Thymus (tissue), 14 donors: ENCODE measurements at places on chromosomes 1 and 21.

DNA sequence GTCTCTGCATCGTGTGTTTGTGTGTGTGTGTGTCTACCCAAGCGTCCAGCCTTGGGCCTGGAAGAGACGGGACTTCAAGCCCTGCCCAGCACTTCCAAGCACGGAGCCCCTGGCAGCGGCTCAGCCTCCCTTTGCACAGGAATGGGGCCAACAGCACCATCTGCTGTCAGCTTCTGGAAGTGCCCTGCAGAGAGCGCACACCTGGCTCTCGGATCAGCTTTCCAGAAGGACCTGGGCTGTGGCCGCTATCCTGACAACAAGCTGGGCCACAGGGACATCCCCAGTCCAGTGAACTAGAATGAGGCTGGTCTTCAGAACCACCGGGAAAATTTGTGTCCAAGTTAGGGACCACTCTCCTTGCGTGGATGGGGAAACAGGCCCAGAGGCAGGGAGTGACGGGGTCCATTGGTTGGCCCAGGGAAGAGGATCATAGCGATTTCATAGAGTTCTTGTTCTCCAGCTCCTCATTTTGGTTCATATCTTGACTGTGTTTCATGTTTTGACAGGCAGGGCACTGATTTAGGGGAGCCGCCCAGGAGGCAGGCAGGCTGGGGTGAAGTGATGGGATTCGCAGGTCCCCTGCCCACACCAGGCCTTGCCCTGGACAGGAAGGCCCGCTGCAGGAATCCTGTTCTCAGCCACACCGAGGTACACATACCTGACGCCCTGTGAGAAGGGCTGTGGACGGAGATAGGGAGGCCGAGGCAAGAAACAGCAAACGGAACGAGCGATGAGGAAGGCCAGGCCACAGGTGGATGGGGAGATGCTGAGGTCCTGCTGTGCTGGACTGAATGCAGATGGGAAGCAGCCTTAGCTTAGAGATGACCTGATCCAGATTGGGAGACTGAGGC, 38.4 kb downstream of the TAS1R2 start:
- H3K36me3 ChIP-seq = no peaks in the 10 kb centered on the region
- peak; percentile 51 for DNase-seq
- H3K4me3 ChIP-seq = no peak overlapping the region
- H3K4me1 ChIP-seq = no peaks in the 10 kb centered on the region
- H3K27ac ChIP-seq = no peak overlapping the region
- H3K27me3 ChIP-seq = peaks cover 13% of the 10 kb centered on the region

GRCh38 chr21:41678016-41678923, 88.6 kb downstream of the RIPK4 start:
- no peak overlapping the region for H3K4me3 ChIP-seq
- DNase-seq = no peak
- no peaks in the 10 kb centered on the region for H3K4me1 ChIP-seq
- H3K27me3 ChIP-seq = peaks cover 41% of the 10 kb centered on the region
- H3K36me3 ChIP-seq = no peaks in the 10 kb centered on the region
- peak overlapping the region; percentile 79 for H3K27ac ChIP-seq

- no peaks in the 10 kb centered on the region for H3K36me3 ChIP-seq
- no peak overlapping the region for H3K4me3 ChIP-seq
- no peak for DNase-seq
Observed at GRCh38 chr1:67942274-67942673, 108.2 kb downstream of the DIRAS3 start.

GRCh38 chr1:55623311-55623710, 408.1 kb upstream of the USP24 start:
- H3K27me3 ChIP-seq = no peaks in the 10 kb centered on the region
- no peak overlapping the region for H3K27ac ChIP-seq
- H3K4me1 ChIP-seq = no peaks in the 10 kb centered on the region
- no peak overlapping the region for H3K4me3 ChIP-seq
- no peak for DNase-seq
- no peaks in the 10 kb centered on the region for H3K36me3 ChIP-seq

GRCh38 chr1:156407344-156407743, 38.3 kb downstream of the RHBG start:
- peaks cover 3% of the 10 kb centered on the region for H3K27me3 ChIP-seq
- H3K4me3 ChIP-seq = no peak overlapping the region
- DNase-seq = no peak
- no peaks in the 10 kb centered on the region for H3K36me3 ChIP-seq
- H3K4me1 ChIP-seq = no peaks in the 10 kb centered on the region
